ENCODE measurements at places on chromosomes 13 and 19.

DNA sequence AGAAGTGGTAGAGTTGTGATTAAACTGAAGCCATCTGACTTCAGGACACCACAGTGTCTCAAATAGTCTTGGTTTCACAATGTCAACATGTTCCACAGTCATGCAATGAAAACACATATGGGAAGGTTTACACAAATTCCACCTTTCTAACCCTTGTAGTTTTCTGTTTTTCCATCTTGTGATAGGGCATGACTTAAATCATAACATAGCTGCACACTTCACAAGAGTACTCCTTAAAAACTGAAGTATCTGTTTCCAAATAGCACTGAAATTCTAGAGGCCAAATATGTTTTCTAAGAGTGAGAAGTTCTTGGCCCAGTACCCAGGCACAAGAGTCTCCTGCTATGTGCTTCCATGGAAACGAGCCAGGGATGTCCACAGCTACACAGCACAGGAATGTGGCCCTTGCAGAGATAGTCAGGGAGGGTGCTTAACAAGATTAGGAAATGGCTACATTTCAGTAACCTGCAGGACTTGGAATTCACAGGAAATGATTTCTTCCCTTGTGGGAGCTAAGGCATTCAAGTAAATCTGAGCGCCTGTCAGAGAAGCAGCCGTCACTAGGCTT lies 269.1 kb downstream of the NDFIP2 start:
- DNase-seq: no peak

- DNase-seq: no peak
Measured at GRCh38 chr13:24247016-24247415, 62.4 kb upstream of the C1QTNF9 start.

GRCh38 chr19:42199440-42200115 lies 17.9 kb downstream of the DEDD2 start:
- no peak for DNase-seq

- DNase-seq: peak; percentile 48
Measured at GRCh38 chr13:109412283-109412901, 374.0 kb downstream of the IRS2 start.
